ENCODE measurements at places on chromosomes 5 and 9.

DNA sequence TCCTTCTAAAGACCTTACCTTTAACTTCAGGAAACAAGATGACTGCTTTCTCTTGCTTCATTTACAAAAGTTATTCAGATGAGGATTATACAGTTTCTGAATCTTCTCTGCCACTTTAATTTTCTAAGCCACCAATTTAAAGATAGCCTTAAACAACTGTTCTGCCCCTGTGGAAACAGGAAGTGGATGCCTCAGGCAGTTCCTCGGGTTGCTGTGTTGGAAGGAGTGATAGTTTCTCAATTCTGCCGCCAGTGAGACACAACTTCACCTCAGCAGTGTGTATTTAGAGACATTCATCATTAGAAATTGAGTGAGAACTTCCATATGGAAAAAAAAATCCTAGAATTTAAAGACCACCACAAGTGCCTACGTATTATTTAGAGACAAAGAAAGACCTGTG is 475.1 kb upstream of the WWC1 start:
- DNase-seq = no peak

GRCh38 chr9:5976674-5977397 is 38.6 kb downstream of the RANBP6 start:
- DNase-seq = no peak

- no peak for DNase-seq
Measured at GRCh38 chr5:110663525-110663924, 62.9 kb downstream of the TMEM232 start.

DNA sequence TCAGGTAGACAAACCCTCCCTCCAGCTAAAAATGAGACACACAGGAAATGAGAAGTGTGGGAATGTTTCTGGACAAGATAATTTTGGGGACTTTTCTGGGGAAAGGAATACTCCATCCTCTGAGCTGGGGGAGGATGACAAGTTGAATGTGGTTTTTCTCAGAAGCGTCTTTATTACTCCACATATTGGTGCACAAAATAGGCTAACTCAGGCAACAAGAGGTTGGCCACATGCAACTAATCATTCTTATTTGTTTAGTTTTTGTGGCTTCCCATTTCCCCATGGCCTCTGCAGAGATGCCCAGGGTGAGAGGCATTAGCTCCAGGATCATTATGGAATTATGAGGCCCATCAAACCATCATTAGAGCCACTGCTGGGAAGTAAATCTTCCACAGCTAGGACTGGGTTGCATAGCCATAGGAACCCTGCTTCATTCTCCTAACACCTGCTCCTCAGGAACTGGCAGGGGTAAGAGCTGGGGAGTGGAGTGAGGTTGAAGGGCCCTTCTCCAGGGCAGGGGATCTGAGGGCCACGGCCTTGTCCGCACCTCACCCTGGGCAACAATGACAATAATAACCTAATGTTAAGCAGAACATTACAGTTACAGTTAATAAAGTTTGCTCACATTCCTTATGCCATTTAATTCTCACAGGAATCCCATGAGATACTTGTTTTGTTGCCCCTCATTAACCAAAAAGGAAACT is 9.3 kb upstream of the SIL1 start:
- DNase-seq = no peak

GRCh38 chr5:68443091-68443490 is 227.5 kb downstream of the PIK3R1 start:
- DNase-seq = no peak

DNA sequence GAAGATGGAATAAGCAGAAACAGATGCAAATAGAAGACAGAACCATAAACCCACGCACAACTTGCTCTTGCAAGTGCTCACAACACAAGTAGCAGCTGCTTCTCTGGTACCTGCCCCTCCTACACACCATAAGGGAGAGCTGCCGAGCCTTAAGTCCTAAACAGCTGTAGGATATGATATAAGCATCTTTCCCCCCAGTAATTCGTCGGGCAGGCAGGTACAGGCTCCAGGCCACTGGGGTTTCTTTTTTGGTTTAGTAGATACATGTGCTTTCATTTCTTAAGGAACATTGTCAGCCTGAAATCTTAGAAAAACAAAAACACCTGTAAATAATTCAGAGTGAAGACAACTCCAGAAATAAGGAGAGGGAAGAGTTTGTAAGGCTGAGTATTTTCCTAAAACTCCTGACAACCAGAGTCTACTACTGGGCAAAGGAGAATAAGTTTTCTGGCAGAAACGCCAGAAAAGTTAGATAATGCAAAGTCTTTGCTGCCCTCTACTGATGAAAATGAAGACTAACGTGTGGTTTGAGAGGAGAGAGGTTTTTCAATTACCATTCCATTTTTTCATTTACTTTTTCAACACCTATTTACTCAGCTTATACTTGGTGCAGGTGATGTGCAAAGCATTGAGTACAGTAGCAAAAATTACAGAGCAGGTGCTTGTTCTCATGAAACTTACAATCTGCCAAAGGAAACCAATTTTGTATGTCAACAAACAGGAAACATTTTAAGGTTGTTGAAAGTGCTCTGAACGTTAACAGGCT is 20.1 kb upstream of the TCERG1 start:
- DNase-seq = no peak

DNA sequence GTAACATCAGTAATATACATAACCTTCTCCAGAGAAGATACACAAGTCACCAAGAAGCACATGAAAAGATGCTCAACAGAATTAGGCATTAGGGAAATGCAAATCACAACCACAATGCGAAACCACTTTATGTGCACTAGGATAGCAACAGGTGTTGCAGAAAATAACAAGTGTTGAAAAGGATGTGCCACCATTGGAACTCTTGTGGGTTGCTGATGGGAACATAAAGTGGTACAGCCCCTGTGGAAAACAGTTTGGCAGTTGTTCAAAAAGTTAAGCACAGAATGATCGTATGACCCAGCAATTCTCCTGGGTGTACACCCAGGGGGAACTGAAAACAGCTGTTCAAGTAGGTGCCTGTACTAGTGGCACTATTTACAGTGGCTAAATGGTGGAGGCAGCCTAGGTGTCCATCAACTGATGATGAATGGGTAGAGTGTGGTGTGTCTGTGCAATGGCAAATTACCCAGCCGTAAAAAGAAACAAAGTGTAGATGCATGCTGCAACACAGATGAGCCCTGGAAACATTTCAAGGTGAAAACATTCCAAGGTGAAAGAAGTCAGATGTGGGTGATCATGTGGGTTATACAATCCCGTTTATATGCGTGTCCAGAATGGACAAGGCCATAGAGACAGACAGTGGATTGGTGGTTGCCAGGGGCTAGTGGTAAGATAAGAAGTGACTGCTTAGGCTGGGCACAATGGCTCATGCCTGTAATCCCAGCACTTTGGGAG is 27.2 kb downstream of the CCDC69 start:
- DNase-seq = no peak

- DNase-seq = no peak
Measured at GRCh38 chr5:91098541-91098940, 284.6 kb downstream of the ARRDC3 start.

Data from T follicular helper cell (primary cell).